A172 (cell line): ENCODE measurements at places on chromosomes 7 and 10. TPM values are rescaled to one million over a fixed set of nuclear protein-coding genes. Genes with fewer than 3 reads are reported as not detected.

- no peak for DNase-seq
Measured at GRCh38 chr7:101854084-101854865, 36.8 kb downstream of the CUX1 start.

- peak; percentile 97 for DNase-seq
Measured at GRCh38 chr7:75565132-75565837, 73.2 kb downstream of the SPDYE5 start.

- peak; percentile 90 for DNase-seq
Measured at GRCh38 chr10:100370714-100371481, 23.9 kb downstream of the SCD start.

TBX20 gene
- total RNA-seq: 0.96 and 1.2 TPM in 2 replicates

DNA sequence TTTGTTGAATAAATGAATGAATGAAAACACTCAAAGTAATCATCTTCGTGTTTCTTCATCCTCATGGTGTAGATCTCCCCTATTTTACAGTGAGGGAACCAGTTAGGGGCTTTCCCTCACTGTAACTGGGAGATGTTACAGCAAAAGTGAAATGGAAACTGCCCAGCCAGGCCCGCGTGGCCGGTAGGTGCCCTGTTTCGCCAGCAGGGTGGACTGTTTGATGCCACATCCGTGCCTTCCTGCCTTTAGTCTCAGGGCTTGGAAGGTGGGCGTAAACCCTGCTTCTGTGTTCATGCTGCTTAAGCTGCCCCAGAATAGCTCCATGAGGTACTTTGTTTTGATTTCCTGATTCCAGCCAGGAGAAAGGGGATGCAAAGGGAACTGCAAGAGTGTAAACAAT lies 268.8 kb downstream of the PLXNA4 start:
- DNase-seq: no peak

GRCh38 chr7:13179775-13180523 lies 492.5 kb downstream of the ARL4A start:
- no peak for DNase-seq

CDK1 gene
- total RNA-seq: 230 and 248 TPM in 2 replicates

- DNase-seq: no peak
Measured at GRCh38 chr7:94710256-94710655, 54.3 kb upstream of the SGCE start.
